M059J (cell line): ENCODE measurements at places on chromosomes 5 and 9.

- no peak for DNase-seq
Observed at GRCh38 chr5:122874179-122874875, 28.9 kb downstream of the SNX24 start.

DNA sequence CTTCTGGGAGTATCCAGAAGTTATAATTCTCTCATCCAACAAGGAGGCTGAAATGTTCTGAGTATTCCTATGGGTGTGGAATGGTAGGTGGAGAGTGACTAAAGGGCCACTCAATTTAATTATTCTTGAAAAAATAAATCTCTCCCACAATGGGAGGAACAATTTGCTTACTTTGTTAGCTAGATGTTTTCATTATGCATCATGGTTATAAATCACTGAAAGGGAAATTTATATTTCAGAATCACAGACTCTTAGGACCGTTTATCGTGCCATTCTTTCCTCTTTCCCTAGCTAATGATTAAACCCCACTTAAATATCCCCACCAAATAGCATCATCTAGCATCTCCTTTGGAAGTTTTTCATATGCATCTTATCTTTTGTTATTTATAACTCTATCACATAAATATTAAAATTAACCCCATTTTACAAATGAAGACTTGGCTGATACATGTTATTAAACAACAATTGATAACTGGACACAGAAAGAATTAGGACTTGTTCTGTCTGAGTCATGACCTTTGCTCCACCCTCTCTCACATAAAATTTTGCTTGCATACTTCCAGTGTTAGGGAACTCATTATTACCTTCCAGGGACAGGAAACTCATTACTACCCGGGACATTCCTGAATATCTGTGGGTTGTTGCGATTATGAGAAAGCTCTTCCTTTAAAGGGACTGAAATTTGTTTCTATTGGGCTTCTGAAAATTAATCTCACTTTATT lies 94.9 kb upstream of the NMUR2 start:
- DNase-seq, result no peak

- DNase-seq, result peak; percentile 9
Observed at GRCh38 chr5:88203981-88204750, 64.5 kb downstream of the TMEM161B start.

GRCh38 chr5:31553863-31554262 lies 21.8 kb downstream of the C5orf22 start:
- DNase-seq, result peak; percentile 29

DNA sequence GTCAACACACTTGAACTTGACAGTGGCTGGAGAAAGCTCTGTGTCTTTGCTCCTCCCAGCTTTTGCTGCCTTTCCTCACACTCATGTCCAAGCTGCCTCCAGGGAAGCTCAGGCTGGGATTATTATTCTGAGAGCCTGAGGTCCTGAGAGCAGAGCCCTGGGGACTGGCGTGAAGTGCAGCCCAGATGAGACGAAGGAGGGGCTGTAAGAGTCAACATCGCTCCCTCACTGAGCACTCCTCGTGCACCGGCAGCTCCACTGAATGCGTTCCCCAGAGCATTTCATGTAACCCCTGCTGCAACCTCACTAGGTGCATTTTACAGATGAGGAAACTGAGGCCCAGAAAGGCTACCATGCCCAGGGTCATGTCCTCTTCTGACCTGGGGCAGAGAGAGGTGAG lies 63.5 kb upstream of the PHYKPL start:
- no peak for DNase-seq

DNA sequence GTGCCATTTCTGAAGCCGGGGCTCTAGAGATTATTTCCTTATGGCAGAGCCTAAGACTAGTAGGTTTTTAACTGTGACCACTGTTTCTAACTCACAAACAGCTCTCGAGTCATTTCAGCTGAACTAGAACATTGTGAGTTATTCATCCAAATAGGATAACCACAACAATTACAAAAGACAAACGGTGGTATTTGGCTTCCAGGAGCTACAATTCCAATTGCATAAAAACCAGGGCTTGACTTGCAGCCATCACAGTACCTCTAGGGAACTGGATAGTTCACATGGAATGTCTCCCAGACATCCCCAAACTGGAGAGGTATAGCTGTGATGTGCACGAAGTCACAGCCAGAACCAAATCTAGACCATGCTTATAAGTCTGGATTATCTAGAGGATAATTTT lies 224.8 kb downstream of the FAM114A2 start:
- peak; percentile 46 for DNase-seq

- DNase-seq, result no peak
Observed at GRCh38 chr9:132644251-132644650, 25.5 kb downstream of the DDX31 start.

DNA sequence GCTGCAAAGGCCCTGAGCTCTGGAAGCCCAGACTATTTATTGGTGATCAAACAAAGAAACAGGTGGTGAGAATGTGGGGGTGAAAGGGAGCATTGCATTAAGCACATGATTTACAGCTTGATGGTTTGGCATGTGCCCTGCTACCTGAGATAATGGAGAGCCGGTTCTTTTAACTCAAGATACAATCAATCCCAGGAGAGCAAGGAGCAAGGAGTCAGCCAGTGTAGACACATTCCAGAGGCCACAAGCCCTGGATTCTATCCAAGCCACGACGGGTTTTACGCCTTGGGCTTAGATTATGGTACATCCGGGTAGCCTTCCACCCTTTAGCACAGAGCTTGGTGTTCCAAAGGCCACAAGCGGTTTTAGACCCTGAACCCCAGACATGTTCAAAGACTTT lies 292.2 kb downstream of the CYLC2 start:
- no peak for DNase-seq

DNA sequence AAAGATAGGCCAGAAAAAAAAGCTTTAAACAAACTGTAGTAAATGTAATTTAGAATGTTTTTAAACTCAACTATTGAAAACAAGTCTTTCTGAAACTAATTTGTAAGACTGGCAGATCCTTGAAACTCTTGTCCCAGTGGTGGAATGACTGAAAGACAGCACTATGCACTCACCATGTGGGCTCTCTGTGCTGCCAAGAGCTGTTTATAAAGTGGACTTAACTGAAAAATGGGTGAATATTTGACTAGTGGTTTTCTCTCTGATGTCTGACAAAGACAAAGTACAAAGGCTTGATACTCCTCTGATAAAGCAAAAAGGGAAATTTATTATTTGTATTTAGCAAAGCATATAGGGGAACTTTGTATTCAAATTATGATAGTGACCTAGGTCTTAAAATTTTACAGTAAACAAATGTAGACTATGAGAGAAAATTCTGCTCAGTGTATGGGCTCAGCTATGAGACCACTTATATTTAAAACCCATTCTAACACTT lies 635.4 kb downstream of the NR2F1-AS1 start:
- peak; percentile 27 for DNase-seq

DNA sequence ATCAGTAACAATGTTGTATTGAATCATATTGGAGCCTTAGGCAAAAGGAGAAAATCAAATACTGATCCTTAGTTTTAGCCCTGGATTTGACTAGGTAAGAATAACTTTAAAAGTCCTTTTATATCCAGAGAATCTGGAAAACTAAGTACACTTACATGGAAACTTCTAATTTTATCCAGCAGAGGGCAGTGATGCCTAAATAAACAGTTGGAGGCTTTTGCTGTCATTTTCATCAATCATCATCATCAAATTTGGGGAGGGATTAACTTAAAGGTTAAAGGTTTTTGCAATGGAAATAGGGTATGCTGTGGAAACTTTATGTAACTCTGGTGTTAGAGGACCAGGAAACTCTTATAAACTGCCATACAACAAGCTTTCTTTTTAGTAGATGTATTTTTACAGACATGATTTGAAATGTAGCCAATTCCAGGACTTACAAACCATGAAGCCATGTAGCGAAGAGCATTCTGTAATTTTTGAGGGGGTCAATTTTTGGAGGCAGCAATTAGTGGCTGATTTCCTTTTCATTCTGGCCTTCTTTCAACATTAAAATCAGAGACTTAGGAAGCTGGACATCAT lies 112.7 kb downstream of the OSTF1 start:
- peak; percentile 50 for DNase-seq

- no peak for DNase-seq
Observed at GRCh38 chr5:129174480-129174879, 79.9 kb downstream of the ISOC1 start.

DNA sequence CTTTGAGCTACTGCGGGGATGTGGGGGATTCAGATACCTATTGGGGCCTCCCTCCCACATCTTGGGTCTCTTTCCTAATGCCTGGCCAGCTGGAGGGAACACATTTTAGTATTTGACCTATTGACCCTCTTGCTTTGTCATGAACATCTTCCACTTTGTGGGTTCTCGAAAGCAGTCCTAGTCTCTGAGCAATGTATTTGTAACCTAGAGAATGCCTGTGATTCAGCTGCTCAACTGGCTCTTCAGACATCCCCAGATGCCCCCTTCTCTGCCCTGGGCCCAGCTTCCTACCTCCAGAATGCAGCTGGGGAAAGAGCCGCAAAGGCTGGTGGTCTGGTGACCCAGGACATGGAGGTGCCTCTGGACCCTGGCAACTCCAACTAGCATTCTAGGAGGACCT lies 32.2 kb downstream of the APTX start:
- peak; percentile 38 for DNase-seq

DNA sequence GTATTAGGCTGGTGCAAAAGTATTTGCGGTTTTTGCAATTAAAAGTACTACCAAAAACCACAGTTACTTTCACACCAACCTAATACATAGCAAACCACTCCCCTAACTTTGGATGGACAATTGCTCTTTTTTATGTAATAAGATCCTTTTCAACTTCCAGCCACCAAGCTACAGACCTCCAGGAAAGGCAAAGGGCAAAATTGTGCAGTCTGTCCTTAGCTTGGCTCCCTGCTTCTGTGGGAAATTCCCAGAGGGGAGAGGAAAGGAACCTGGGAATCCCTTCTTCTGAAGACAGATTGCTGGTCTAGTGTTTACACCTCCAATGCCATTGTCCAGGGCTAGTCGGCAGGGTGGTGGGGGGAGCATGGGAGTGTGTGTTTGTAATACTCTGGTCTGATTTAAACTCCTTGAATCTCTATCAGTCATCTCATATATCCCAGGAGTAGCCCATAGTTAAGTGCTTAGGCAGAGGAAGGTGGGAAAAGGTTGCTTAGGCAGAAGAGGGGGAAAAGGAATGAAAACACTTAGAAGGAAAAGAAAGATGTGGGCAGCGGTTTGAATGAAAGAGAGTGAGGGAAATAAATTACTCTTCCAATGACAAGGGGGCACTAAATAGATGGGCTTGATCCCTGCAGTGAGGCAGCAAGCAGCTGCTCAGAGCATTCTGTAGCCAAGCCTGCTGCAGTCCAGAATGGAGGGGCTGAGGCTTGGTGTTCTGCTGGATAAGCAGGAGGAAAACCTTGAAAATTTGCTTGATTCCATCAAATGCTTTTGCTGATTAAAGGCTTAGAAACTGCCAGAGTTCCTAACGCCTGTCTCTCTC lies 86.9 kb upstream of the MAP1B start:
- DNase-seq, result no peak

DNA sequence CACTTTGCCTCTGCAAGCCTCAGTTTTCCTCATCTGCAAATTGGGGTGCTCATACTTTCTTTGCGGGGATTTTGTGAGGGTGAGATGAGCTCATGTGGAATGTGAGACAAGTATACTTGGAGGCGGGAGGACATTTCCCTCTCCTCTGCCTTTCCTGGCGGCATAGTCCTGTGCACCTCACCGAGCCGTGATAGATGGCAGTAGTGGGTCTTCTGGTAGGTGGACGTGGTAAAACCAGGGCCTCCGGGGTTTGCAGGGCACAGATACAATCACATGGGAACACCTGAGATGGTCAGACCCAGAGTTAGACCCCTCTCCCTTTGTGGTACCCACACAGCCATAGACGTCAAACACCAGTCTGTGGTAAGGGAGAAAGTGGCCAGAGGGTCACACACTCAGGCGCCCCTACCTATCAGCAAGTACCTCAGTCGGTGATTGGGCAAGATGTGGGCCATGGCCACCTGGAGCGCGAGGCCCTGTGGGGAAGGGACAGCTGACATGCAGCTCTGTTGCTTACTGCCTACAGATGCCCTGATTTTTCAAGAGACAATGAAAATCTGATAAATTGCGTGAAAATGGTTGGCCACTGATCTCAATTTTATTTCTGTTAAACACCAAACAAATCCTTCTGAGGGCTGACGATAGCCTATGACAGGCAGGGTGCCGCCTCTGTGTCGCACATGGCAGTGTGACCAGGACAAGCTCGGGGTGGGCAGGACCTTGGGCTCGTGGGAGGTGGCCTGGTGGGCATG lies 9.9 kb downstream of the ERGIC1 start:
- no peak for DNase-seq

- DNase-seq, result peak; percentile 21
Observed at GRCh38 chr5:73564675-73565074, 764 bp downstream of the ANKRA2 start.

- DNase-seq, result no peak
Observed at GRCh38 chr9:110986529-110986928, 51.7 kb downstream of the LPAR1 start.
